Esophagus muscularis mucosa (tissue), 4 donors: ENCODE measurements at places on chromosomes 2 and 18.

DNA sequence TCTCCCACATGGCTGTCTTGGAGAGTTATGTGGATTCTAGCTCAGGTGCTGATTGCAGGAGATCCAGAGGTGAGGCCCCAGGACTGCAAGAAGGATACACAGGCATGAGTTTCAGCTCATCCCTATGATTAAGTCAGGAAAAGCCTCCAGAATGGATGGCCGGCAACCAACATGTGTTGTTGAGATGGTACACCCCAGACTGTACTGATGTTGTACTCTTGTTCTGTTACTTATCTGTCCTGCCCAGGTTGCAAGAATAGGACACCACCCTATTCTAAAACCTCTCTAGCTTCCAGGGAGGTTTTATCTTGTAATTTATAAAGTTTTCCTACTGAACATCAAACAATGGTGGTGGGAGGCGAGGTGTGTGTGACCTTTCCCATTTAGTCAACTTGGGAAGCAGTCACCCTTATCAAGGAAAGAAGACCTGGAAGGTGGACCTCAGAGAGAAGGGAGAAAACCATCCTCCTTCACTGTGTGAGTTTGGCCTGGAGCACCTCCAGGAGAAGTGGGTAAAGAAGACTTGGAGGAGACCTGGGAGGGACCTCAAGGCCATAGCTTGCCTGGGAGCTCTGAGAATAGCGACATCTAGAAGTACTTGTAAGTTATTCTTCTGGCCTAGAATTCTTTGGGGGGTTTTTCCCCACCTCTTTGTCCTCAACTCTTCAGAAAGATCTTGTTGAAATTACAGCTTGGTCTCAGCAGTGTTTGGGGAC is 8.6 kb downstream of the FAM124B start:
- no peak for DNase-seq

DNA sequence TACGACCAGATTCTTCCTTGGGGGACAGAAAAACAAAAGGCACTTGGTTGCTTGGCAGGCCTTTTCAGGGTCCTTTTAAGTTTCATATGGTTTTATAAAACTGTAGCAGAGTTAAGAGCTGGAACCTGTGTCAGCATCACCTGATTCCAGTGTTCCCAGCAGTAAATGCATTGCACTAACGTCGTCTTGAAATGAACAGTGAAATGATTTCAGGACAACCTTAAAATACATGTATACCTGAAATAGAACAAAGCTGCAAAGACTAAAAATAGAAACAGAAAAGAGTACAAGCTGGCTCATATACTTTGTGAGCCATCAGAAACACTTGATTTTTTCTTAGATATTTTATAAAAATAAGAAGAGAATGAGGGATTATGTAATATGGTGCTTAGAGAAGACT is 51.9 kb downstream of the ACSL3 start:
- DNase-seq, result no peak

GRCh38 chr2:31284107-31284506 is 50.2 kb downstream of the EHD3 start:
- no peak for DNase-seq

DNA sequence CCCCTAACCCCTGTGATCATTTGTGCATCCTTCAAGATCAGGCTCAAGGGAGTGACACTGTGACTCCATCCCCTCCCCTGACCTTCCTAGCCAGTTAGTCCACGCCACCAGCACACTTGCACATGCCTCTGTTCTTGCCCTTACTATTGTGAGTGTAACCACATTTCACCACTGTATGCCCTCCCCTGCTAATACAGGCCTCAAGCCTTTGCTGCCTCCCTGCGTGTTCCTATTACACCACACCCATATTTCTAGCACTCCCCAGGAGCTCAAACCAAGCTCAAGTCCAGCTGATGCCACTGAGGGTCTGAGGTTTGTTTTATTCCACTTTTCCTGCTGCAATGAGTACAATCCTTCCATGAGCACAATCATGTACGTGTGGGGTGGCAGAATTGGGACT is 288.9 kb upstream of the FBXO11 start:
- no peak for DNase-seq

GRCh38 chr2:105451571-105452166 is 52.8 kb upstream of the FHL2 start:
- DNase-seq, result no peak

GRCh38 chr2:20532634-20533437 is 86.0 kb downstream of the RHOB start:
- DNase-seq, result no peak

DNA sequence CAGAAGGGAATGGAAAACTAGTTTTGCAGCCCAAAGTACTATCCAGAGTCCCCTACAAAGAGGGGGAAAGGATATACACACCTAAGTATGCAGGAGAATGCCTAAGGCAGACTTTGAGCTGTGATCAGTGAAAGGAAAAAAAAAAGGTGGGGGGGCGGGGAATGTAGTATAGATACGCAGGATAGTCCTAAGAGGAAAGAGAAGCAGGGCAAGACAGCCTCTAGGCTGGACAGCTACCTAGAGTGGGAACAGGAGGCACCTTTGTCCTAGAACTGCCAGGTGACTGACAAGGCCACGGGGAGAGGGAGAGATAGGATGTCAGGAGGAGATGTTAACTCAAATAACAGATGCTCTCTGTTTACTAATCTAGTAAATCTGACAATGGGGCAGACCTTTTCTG is 6.0 kb downstream of the REEP1 start:
- DNase-seq, result no peak

DNA sequence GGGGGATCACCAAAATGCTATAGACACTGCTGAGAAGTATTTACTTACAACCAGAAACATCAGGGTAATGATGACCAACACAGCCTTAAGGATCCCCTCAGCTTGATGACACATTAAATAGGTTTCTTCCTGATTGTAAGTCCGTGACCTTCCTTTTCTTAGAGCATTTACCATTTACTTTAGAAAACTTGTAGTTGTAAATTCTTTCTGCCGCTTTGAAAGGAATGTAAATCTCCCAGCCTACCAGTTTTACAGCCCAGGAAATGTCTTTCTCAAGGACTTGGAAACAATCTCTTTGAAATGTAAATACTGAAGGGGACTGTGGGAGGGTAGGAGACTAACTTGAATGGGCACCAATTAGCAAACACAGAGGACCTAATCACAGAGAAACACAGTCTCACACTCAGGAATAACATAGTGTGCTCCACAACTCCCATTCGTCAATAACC is 278.6 kb downstream of the DSC3 start:
- DNase-seq, result no peak

DNA sequence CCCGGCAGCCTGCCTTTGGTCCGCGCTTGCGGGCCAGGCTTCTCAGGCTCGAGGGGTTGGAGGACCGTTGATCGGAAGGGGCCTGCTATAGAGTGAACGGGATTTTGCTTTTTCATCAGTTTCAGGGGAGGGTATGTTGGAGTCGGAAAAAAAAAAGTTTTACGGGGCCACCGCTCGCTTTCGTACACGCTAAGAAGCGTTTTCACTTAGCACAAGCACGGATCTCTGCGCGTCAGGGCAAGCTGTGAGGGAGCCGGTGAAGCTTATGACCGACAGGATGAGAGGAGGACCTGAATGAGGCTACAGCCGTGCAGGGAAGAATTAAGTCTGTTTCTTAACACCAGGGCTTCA is 443 bp downstream of the CPSF3 start:
- DNase-seq, result no peak

DNA sequence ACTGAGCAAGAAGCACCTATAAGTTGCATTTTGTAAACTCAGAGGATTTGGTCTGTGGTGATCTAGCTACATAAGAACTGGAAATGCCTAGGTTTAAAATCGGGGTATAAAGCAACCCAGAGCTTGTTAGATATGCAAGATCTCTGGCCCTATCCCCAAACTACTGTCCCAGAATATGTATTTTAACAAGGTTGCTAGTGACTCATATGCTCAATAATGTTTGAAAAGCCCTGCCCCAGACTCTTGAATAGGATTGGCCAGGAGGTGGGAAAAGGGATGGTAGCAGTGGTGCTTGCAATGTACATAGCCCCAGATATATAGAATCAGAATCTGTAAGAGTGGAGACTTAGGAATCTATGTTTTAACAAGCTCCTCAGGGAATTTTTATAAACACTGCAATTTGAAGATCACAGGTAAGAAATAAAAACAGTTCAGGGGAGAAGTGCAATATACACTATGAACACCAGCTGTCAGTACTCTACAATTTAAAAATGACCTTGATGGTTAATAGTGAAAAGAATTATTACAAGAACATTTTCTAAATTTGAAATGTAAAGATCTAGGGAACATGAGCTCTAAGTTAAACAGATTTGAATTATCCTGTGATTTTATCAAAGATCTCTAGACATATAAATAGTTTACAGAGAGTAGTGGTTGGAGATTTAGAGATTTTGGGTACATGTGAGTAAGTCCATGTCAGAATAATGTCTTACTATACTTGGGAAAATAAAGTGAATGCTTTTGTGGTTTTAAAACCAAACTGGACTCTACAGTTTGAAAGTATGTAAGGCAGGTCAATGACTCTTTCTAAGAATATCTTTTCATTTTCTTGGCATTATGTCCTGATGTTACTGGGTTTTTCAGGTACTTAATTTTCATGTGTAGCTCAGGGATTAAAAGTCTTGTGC is 7.7 kb upstream of the MMADHC start:
- no peak for DNase-seq
